ENCODE measurements at places on chromosomes 1 and 21.

DNA sequence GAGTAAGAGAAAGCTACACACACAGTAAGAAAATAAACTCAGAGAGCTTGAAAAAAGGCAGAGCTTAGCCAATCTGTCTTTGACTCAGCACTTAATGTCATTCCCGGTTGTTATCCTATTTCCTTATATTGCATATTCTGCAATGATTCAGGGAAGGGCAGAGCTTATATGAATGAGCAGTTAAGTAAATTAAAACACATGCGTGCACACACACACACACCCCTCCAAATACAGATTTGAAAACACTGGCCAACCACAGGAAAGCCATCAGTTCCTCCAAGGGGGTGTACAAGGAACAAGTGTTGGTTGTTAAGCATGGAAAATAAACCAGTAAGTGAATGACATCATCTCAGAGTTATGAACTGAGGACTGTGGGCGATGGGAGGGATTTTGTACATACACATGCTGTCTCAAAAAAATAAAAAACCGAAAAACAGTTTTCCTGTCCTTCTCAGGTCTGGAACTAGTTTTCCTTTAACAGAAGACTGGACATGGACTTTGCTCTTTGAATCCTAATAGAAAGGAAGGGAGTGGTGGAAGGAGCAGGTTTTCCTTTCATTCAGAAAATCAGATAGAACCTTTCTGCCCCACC lies 1.0 kb downstream of the IQGAP3 start:
- DNase-seq: peak; percentile 89

DNA sequence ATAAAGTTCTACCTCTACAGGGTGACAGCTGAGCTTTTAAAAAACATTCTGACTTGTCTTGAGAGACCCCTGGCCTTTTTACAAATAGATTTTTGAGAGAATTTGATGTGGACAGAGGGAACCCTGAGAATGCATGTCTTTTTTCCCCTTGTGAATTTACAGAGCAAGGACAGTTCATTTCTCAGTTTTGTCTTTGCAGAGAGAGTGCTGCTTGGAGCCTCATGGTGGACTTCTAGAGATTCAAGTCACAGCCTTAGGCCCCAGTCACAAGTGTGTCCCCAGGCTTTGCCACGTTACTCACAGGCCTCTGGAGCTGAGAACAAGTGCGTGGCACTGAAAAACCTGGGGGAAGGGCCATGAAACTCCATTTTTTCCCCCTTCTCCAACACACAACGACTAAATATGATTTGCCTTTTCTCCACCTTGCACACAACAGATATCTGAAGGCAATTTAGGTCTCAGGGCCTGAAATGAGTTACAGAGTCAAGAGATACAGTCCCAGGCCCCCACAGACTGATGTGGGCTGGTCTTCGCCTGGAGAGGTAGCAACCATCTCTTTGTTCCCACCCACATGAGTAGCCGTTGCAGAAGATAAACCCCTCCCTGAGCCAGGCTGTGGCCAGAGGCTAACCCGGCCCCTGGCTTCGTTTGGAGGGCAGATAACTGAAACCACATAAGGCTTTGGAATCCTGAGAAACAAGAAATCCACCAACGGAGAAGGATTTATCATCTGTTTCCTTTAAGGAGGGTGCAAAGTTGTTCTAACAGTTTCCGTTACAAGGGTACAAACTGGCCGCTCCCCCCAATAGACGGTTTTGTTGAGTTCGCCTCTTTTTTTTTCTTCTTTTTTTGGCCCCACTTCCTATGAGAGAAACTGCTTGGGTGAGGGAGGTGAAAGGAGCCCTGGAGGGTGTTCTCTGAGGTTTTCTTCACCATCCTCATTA lies 1.0 kb upstream of the PIGV start:
- peak; percentile 89 for DNase-seq

DNA sequence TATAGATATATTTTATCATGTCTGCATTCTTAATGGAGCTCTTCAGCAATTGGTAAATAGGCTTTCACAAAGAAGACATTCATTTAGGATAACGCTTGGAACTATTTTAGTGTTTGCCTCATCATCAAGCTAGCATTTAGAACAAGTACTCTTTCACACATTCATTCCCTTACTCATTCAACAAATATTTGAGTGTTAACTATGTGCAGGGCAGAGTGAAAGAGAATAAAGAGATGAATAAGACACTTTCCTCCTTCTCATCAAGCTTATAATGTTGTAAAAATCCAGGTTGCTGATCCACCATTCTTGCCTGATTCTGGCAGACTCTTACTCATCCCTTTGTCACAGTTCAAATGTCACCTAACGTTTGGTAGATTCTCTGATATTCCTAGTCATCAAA lies 386.3 kb upstream of the BEND5 start:
- DNase-seq: peak; percentile 15

- DNase-seq: peak; percentile 100
Observed at GRCh38 chr21:42040411-42041180, 30.4 kb upstream of the ZBTB21 start.

GRCh38 chr1:152252157-152252556 lies 28.2 kb upstream of the HRNR start:
- DNase-seq: peak; percentile 11

- DNase-seq: no peak
Observed at GRCh38 chr1:16924919-16925477, 3.3 kb downstream of the CROCC start.

DNA sequence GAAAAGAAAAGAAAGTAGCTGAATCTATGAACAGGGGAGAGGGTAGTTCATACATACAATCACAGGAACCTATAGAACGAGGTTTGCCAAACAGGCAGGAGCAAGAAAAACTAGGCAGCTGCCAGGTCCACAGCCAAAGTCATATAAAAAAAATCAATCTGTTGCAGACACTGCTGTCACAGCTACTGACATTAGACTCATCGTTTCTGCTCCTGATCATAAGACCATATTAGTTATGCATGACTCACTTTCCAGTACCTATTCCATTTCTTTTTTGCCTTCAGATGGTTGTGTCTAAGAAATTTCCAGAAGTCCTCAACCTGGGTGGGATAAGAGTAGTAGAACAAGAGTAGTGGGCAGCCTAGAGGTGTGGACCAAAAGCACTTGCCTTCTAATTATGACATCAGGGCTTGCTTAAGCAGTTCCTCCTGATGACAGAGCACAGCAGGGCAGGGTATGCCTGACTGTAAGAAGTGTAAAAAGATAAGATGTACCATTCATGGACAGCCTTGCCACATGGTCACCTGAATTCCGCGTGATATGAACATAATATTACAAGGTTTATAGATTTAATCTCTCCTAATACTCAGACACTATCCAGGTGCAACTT lies 323.2 kb upstream of the SGIP1 start:
- no peak for DNase-seq

GRCh38 chr1:12604114-12604874 lies 13.7 kb downstream of the DHRS3 start:
- peak; percentile 100 for DNase-seq

GRCh38 chr1:213829780-213830179 lies 158.0 kb upstream of the PROX1 start:
- DNase-seq: no peak

DNA sequence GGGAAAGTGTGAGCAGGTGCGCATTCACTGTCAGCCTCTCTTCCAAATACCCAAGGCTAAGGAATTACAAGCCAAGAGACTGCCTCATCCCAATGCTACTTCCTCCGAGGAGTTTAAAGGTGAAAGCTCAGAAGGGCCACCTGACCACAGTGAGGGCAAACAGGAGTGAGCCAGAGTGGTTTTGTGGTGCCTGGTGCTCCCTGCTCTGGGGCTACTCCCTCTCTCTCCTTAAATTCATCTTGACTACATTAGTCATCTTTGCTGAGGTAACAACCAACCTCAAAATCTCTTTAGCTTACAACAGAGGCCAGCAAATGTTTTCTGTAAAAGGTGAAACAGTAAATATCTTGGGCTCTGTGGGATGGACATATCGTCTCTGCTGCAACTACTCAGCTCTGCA lies 14.2 kb upstream of the ZBTB8A start:
- peak; percentile 12 for DNase-seq

- no peak for DNase-seq
Observed at GRCh38 chr1:195866091-195866780, 742.0 kb downstream of the KCNT2 start.

DNA sequence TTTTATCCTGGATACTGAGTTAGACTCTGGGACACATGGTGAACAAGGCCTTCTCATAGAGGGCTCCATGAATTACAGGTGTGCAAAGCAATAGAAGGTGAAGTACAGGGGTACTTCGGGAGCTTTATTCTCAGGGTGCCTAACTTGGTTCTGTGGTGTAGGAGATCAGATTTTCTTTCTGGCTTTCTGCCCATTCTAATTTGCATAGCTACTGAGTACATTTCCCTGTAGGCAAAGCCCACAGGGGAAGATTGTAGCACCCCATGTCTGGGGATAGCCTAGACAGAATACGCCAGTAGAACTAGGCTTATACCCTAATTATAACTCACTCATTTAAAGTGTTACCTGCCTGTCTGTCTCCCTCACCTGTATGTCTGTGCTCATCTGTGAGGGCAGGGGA lies 49.7 kb downstream of the PGM1 start:
- DNase-seq: no peak

DNA sequence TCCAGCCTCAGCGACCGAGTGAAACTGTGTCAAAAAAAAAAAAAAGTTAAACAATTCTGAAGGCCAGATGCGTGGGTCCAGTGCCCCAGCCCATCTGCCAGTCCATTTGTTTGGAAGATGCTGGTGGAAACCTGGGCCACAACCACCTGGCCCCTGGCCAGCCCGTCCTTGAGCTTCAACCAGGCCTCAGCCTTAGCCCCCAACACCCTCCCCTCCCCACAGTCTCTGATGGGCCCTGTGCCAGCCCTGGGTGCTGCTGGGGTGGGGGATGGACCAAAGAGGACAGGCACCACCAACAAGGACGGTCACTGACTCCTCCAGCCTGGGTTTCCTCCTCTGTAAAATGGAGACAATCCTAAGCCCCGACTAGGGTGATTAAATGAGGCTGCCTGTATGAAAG lies 19.6 kb upstream of the PLEKHG5 start:
- no peak for DNase-seq

DNA sequence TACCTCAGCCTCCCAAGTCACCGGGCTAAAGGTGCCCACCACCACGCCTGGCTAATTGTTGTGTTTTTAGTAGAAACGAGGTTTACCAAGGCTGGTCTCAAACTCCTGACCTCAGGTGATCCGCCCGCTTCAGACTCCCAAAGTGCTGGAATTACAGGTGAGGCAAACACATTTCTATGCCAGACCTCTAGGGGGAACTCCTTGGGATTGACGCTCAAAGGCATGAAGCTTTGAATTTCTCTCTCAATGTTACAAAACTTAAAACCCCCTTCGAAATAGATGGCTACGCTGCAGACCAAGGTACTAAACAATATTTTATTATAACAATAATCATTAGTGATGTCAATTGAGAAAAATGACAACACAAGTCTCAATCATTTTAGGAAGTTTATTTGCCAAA lies 330.0 kb downstream of the SETD4 start:
- no peak for DNase-seq

GRCh38 chr1:57898531-57898930 lies 474.7 kb upstream of the DAB1 start:
- no peak for DNase-seq

- peak; percentile 37 for DNase-seq
Observed at GRCh38 chr1:29975036-29975694, 738.8 kb downstream of the PTPRU start.

DNA sequence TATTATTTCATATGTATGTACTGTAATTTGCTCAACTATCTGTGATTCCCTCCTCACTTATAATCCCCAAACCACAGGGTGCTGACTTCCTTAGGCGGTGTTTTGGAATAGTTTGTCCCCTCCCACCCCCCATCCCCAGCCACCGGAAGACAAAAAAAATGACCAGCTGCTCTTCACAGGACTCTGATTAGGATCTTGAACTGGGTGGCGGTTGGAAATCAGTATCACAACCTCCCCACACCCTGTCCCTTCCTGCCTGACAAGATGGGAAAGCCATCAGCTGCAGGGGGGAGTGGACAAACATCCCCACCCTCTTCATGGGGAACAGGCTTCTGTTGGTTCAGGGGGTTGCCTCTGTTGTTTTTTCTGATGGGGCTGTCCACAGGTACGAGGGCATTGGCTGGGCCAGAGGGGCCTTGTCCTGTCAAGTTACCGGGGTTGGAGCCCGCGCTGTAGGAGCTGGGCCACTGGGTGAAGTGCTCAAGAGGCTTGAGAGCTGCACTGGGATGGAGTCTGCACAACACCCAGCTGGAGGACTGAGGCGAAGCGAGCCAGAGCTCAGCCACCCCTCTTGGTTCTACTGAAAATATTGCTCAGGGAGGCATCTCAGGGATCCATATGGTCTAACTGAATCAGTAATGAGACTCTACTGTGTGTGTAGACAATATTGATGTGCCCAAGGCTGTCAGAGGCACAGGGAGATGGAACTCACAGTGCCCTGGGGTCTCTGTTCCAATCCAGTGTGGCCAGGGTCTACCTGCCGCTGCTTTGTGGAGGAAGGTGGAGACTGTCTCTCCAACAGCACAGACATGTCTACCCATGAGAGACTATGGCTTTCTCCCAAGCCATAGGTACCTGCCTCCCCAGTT lies 28.2 kb downstream of the NAV1 start:
- DNase-seq: no peak

DNA sequence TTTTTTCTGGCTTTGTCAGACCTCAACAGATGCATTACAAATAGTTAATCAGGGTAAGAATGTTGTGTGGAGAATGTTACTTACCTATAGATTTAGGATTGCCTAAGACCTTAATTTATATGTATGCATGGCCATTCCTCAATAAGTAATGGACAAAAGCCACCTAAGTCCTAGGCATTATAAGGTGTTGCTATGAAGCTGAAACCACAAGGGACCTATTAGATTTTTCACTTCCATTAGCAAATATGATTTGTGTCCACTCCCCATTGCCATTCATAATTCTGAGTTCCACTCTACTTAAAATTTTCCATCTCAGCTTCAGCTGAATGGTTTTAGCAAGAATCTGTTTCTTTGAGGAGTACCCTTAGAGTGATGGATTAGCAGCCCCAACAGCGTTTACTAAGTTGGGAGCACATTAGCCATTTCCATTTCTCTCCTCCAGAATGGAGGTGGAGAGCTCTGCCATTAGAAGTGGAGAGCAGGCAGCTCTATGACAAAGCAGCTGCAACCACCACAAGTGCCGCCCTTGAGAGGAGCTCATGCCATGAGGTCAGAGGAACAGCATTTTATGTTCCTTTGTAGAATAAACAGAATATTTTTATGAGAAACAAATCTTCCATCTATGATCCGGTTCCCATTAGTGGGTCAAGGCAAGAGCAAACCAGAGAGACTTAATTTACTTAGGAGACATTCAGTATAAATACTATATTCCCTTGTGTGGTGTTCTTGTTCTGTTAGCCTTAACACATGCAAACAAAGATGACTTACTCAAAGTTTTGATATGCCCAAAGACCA lies 28.9 kb upstream of the C1orf87 start:
- no peak for DNase-seq
